ENCODE measurements at places on chromosomes 11 and 22. TPM values are rescaled to one million over a fixed set of nuclear protein-coding genes. Genes with fewer than 3 reads are reported as not detected.

DNA sequence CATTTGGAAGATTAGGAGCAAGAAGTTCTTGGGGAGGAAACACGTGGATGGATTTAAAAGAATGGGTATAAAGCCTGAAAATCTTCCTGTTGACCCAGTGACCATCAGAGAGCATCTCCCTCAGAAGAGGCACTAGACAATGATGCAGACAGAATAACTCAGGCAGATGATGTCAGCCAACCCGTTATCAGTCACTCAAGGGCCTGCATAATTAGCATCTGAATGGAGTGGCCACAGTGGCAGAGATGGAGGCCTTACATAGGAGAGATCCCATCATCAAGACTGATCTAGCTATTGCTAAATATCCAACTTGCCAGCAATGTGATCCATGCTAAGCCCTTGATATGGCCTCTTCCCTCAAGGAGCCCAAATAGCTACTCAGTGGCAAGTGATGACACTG is 70.7 kb upstream of the CD82 start:
- ATAC-seq = no peak

- no peak for ATAC-seq
Measured at GRCh38 chr11:129075757-129076156, 116.4 kb downstream of the ARHGAP32 start.

The OR5A1 gene
- not detected for total RNA-seq

- no peak for ATAC-seq
Measured at GRCh38 chr11:46661836-46662235, 38.6 kb downstream of the ARHGAP1 start.

GRCh38 chr11:123062892-123063825 is 1.2 kb upstream of the HSPA8 start:
- no peak for ATAC-seq

The ASPHD2 gene
- 2.2 TPM for total RNA-seq

The OR10G8 gene
- total RNA-seq = not detected

DNA sequence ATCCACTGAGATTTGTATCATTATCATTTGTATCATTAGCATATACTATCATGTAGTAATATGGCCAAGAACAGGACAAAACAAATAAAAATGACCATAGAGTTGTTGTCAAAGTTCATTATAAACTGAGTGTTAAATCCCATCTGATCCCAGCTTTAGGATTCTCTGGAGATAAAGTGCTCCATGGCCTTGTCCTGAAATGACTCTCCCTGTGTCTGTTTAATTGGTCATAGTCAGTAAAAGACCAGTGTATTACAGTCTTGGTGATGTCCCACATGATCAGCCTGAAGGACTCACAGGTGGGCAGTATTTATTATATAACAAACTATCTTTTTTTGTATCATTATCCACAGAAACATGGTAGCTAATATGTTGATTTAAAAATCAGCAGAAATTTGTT is 361.6 kb downstream of the TMEM135 start:
- no peak for ATAC-seq

GRCh38 chr11:1049431-1049891 is 12.9 kb upstream of the MUC6 start:
- ATAC-seq = no peak

DNA sequence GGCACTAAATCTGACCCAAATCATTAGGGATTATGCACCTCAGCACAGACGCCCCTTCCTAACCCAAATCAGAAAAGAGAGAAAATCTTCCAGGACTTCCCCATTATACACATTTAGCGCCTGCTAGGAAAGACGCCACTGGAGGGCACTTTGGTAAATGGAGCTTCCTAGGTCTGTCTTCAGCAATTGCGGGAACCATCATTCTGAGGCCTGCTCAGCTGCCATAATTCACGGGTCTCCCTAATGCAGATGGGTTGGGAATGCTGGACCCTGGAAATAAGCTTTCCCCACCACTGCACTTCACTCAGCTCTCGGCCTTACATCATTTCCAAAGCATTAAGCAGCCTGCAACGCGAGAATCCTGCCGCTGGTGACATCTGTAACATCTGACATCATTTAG is 86.2 kb upstream of the OPCML start:
- no peak for ATAC-seq

DNA sequence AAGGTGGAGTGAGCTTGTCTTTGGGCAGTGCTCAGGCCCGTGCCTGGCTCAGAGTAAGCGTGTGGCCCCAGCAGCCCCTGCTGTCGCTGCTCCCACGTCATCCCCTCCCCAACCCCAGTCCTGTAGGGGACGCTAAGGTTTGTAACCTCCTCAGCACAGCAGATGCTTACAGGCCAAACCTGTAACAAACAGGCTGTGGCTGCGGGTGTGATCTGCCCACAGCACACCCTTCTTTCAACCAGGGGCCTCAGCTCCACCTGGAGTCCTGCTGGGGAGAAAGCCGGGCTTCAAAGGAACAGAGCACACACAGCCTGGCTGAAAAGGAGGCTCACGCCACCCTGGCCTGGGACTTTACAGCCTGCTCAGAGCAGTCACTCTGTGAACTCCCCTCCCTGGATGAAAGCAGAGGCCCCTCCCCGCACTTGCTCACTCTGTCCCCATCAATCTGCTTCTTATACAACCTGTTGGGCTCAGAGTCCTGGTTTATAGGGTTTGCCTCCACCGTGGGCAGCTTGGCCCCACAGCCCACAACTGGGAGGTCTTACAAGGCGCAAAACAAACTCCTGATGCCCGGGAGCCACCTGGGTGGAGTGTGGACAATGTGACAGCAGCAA is 54.3 kb downstream of the SCUBE1 start:
- ATAC-seq = peak; percentile 41

DNA sequence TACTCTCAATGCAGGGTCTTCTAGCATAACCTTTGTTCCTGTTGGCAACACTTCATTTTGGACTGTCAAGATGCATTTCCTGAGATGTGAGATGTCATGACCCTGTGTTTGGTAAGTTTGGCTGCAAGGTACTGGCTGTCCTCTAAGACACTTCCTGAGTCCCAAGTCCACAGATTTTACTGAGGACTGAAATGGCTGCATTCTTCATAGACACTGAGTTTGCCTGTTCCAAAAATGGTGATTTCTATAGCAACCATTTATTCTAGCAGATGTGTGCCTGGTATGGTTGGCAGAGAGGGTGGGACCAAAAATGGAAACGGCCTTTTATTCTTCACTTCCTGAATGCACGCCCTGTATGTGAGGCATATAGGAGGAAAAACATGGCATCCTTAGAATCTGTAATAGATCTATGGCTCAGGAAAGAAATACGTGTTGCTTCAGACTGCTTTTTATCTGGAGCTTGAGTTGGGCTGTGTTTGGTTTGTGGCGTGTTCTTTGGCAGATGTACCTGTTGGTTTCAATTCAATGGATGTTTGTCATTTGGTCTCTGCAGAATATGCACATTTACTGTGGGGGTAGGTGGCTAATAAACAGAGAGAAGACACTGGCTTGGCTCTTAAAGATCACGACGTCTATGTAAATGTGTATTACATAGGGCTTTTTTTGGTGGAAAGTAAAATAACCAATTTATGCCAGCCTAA is 62.4 kb downstream of the ZBTB16 start:
- no peak for ATAC-seq

GRCh38 chr11:19209617-19210370 is 8.0 kb upstream of the CSRP3 start:
- no peak for ATAC-seq

DNA sequence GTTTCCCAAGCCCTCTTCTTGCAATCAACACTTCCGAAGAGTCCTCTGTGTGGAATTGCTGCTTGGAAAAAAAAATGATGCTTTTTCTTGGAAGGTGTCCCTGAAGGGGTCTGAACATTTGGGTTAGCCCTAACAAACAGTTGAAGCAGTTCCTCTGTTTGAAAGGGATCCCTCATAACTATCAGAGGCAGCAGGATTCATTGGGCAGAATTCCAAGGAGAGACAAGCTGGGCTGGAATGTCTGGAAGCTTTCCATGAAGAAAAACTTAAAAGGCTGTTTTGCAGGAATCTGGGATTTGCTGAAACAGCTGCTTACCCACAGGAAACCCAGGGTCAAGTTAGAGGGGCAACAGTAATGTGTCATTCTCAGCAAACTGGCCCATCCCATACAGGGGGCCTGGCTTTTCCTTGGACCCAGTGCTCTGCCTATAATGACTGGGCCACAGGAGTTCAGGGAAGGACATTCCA is 3.1 kb downstream of the CSNK2A3 start:
- no peak for ATAC-seq

DNA sequence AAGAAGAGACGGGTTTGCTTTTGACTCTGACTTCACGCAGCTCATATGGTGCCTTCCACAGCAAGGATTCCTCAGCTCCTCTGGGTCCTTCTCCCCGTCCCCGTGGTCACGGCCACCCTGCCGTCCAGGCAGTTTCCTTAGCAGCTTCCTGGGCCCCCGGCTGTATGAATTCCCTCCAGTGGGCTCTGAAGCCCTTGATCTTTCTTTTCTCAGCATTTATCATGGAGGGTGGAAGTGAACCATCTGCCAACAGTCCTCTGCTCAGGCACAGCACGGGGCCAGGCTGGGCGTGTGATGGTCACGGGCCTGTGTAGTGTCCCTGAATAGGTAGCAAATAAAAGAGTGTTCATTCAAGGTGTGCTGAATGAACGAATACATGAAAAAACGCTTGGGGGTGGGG is 782.4 kb downstream of the BRD1 start:
- no peak for ATAC-seq

GRCh38 chr11:68196219-68196618 is 16.9 kb downstream of the KMT5B start:
- no peak for ATAC-seq

DNA sequence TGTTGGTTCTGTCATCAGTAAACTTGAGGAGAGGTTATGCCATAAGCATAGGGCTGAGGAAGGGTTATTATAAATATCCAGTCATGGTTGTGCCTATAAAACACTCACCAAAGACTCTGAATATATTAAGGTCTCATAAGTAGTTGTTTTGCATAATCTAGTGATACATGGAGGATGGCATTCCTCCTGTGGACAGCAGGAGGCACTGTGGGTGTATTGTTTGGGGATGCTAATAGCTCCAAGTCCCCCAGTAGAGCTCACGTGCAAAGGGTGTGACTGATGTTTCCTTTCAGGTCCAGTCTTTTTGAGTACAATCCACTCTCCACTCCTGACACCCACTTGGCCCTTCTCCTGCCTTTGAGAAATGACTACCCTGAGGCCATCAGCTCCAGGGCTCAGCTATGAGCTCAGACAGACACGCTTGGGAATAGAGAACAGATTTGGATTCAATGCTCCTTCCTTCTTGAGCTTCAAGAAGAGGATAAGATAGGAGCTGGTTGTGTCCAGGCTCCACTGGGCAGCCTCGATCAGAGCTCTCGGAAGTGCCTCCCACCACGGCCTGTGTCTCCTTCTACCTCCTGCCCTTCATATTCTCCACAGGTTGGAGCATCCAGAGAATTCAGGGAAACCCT is 85.2 kb upstream of the IGLL5 start:
- peak; percentile 11 for ATAC-seq

The IL17REL gene
- 0.20 TPM for total RNA-seq

- peak; percentile 84 for ATAC-seq
Measured at GRCh38 chr22:40157330-40157945, 20.3 kb upstream of the TNRC6B start.

The NXPE1 gene
- 0.56 TPM for total RNA-seq

- ATAC-seq = no peak
Measured at GRCh38 chr11:33116535-33116934, 44.7 kb downstream of the CSTF3 start.

GRCh38 chr11:62592146-62592815 is 958 bp upstream of the TUT1 start:
- ATAC-seq = no peak

DNA sequence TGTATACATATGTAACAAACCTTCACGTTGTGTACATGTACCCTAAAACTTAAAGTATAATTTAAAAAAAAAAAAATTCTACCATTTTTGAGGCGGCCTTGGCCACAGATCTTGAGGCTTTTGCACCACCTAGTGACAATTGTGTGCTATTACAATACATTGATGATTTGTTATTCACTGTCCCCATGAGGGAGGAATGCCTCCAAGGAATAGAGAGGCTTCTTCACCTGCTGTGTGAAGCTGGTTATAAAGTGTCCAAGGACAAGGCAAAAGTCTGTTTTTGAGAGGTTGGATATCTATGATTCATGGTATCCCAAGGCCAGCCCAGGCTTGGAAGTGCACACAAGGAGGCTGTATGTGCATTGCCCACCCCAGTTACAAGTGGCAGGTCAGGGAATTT is 30.7 kb downstream of the SLC22A25 start:
- no peak for ATAC-seq

The MS4A6A gene
- total RNA-seq = 0.17 TPM

DNA sequence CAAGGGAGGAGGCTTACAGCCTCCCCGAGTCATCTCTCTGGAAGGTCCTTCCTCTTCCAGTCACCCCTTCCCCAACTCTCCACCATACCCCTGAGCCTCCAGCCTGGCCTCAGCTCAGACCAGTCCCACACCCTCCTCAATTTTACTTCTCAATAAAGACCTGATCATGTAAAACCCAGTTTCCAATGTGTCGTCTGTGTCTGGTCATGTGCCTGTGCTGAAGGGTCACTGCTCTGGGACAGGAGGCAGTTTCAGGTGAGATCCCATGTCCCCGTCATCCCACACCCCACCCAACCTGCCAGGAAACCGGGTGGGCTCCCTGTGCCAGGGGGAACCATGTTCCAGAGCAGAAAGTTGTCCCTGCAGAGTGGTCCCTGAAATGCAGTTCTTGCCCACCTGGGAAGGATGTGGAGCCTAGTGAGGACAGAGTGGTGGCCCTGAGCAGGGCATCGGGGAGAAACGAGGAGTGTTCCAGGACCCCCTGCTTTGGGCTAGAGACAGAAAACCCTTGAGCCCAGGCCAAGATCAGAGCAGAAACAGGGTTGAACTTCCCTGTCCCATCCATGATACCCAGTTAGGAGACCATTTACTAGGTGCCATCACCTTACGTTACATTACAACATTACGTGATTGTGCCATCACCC is 19.4 kb downstream of the IGLL5 start:
- ATAC-seq = no peak

- no peak for ATAC-seq
Measured at GRCh38 chr11:79383874-79384273, 57.0 kb downstream of the TENM4 start.

DNA sequence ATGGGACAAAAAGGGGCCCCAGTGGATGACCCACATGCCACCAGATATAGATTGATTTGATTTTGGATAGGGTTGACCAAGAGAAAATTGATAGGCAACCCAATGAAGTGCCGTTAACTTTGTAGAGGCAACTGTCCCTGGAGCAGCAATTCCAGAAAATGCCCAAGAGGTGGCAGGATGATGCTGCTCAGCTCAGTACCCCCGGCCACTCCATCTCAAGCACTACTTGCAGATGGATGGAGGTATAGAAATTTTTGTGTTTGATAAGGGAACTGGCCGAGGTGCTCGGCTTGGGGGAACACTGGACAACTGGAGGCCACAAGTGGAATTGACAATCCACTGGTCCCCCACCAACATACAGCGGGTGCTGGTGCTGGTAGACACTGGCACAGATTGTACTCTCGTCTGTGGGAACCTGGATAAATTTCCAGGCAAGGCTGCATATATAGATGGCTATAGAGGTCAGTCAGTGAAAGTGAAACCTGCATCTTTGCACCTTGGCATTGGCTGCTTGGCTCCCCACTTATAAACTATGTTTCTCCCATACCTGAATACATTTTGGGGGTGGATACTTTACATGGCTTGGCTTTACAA is 86.3 kb downstream of the CCDC83 start:
- ATAC-seq = no peak

GRCh38 chr11:24199461-24199860 is 297.4 kb upstream of the LUZP2 start:
- peak; percentile 65 for ATAC-seq

- ATAC-seq = no peak
Measured at GRCh38 chr11:6962673-6963072, 36.4 kb downstream of the ZNF215 start.

- no peak for ATAC-seq
Measured at GRCh38 chr11:66766681-66767080, 37.7 kb upstream of the SPTBN2 start.
